ENCODE measurements at places on chromosomes 2 and 18. TPM values are rescaled to one million over a fixed set of nuclear protein-coding genes. Genes with fewer than 3 reads are reported as not detected.

ANKRD23 gene
- total RNA-seq = 8.4 TPM

ASAP2 gene
- total RNA-seq = 102 TPM

- no peaks in the 10 kb centered on the region for H3K27me3 ChIP-seq
- H3K4me3 ChIP-seq = no peak overlapping the region
- no peak for DNase-seq
- H3K27ac ChIP-seq = no peak overlapping the region
Measured at GRCh38 chr2:47267711-47268086, 112.6 kb upstream of the STPG4 start.

DNA sequence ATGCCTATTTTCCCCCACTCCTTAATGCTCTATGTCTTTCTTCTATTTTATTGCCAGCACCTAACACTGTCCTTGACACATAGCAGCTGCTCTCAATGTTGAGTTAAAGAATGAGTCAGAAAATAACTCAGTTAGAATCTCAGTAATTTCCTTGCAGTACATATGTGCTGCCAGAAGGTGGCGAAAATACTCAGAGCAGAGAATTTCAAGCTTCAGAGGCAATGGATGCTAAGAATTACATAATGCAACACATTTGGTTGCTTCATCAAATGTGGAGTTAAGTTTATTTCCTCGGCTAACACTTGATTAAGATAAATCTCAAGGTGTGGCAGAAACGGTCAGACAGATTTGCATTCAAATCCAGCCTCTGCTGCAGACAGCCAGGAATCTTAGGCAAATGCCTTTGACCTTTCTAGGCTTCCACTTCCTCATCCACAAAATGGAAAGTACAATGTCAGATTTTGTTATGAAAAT, 105.6 kb downstream of the VSNL1 start:
- H3K4me1 ChIP-seq = peaks cover 10% of the 10 kb centered on the region
- H3K27me3 ChIP-seq = no peaks in the 10 kb centered on the region
- DNase-seq = no peak
- H3K27ac ChIP-seq = no peak overlapping the region
- H3K36me3 ChIP-seq = no peaks in the 10 kb centered on the region
- peak overlapping the region; percentile 17 for H3K4me3 ChIP-seq

DNA sequence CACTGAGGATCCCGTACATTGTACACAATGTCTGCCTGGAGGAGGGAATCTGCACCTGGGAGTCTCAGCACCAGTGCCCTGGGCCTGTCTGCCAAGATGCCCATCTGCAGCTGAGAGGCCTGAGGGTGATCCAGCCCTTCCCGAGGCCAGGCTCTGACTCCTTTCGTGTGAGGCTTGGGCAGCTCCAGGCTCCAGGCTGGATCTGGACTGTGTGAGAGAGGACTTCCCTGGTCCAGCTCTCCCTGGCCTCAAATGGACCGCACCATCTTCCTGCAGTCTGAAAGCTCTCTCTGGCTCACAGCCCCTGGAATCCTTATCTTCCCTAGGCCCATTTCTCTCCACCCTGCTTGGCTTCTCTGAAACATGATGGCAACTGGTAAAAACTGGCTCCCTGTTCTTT, 324.6 kb downstream of the DYSF start:
- H3K4me3 ChIP-seq = no peak overlapping the region
- peaks cover 4% of the 10 kb centered on the region for H3K4me1 ChIP-seq
- DNase-seq = no peak
- no peak overlapping the region for H3K27ac ChIP-seq

GRCh38 chr2:6724605-6725140, 141.0 kb downstream of the CMPK2 start:
- H3K4me3 ChIP-seq = no peak overlapping the region
- no peak overlapping the region for H3K27ac ChIP-seq
- no peaks in the 10 kb centered on the region for H3K36me3 ChIP-seq
- H3K27me3 ChIP-seq = no peaks in the 10 kb centered on the region
- H3K4me1 ChIP-seq = no peaks in the 10 kb centered on the region

DNA sequence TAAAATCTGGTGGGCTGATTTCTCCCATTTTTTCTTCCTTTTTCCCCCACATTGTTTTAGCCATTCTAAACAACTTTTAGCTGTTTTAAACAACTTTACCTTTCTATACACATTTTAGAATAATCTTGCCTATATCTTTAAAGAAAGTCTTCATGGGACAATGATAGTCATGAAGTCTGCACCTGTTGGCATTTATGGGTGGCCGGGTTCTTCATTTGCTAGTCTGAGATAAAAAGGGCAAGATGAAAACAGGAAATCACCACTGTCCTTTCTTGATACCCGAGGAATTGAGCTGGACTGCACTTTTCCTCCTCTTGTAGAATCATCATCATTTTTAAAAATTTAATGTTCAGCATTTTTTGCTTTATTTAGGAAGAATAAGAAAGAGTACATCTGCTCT, 104.5 kb downstream of the ATP9B start:
- no peak overlapping the region for H3K4me3 ChIP-seq
- peaks cover 2% of the 10 kb centered on the region for H3K36me3 ChIP-seq
- no peaks in the 10 kb centered on the region for H3K4me1 ChIP-seq

DNA sequence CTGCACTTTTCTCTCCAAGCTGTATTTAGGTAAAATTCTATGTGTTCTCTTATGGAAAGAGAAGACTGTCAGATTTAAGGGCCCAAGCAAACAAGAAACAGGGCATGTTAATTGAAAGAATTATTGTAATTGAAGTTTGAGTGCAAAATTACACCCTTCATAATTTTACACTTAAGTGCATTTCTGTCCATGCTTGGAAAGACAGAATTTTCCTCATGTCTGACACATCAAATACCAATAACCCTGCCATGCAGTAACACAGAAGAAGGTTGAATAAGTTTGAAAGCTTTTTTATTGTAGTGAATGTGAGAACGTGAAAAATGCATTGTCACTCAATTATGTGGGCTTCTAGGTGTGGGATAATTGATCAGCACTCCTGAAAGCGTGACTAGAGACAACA, 52.9 kb upstream of the PARD3B start:
- no peaks in the 10 kb centered on the region for H3K36me3 ChIP-seq
- H3K27me3 ChIP-seq = no peaks in the 10 kb centered on the region
- peaks cover 5% of the 10 kb centered on the region for H3K4me1 ChIP-seq
- H3K27ac ChIP-seq = no peak overlapping the region

DNA sequence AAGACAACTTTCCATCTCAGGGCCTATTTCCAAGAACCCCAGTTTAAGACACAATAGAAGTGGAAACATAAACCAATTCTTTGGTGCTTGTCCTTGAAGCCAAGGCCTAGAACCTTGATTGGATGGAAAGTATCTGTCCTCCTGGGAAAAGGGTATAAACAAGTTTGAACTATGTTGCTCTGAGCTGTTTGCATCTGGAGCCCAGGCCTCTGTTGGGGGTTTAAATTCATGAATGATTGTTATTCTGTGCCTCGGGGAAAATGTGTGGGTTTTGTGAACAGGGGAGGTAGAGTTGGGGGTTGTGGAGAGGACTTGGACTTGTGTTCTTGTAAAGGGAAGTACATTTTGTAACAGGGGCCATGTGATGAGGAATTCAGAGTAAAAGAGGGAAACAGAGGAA, 406.1 kb downstream of the SLC4A3 start:
- H3K36me3 ChIP-seq = no peaks in the 10 kb centered on the region
- peaks cover 9% of the 10 kb centered on the region for H3K4me1 ChIP-seq
- no peak overlapping the region for H3K4me3 ChIP-seq
- peak overlapping the region; percentile 56 for H3K27ac ChIP-seq

- H3K27me3 ChIP-seq = no peaks in the 10 kb centered on the region
Measured at GRCh38 chr18:58456625-58457024, 172.3 kb downstream of the ALPK2 start.

DNA sequence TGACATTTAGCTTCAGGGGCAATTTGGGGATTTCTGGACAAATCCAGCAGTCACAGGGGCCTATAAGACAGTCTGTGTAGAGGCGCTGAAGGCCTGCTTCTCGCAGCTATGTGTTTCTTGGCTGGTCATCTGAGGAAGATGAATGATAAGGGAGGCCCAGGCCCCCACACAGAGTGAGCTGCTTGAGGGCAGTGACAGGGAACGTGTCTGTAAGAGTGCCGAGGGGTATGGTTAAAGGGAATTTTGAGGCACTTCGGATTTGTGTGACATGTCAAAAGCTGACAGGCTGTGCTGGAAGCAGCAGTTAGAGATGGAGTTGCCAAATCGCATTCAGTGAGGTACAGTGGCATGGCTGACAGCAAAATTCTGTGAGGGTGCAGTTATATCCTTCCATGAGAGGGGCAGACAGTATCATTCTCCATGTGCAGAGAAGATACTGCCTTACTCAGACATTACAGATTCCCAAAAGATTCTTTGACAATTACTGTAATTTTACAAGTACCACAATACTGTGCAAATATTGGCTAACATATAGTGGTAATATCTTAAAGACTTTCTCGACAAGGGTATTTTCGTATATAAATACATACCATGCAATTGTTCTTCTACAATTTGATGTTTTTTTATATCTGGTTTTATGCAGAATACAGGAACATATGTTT, 74.0 kb downstream of the CERS6 start:
- H3K4me3 ChIP-seq = no peak overlapping the region
- H3K4me1 ChIP-seq = peaks cover 21% of the 10 kb centered on the region
- no peak for DNase-seq
- H3K27ac ChIP-seq = no peak overlapping the region

DNA sequence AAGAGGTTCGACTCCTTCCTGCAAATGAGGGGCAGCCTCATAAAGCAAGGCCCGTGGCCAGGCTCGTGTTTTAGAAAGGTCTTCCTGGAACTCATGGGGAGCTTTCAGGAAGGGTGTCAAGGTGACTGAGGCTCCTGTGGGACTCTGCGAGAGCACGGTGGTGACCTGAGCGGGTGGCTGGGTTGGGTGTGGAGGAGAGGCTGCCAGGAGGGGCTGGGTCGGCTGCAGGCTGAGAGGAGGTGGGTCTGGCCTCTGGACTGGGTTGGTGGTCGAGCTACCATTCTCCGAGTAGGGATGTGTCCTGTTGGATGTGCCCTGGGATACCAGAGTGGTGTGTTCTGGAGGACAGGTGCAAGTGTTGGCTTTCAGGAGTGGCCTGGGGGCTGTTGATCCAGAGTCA, 86.4 kb downstream of the DGKD start:
- H3K4me1 ChIP-seq = no peaks in the 10 kb centered on the region
- DNase-seq = no peak
- H3K36me3 ChIP-seq = peaks cover 32% of the 10 kb centered on the region
- no peak overlapping the region for H3K4me3 ChIP-seq
- H3K27me3 ChIP-seq = no peaks in the 10 kb centered on the region

- DNase-seq = no peak
- no peaks in the 10 kb centered on the region for H3K27me3 ChIP-seq
- H3K4me1 ChIP-seq = peaks cover 40% of the 10 kb centered on the region
- peak overlapping the region; percentile 93 for H3K27ac ChIP-seq
Measured at GRCh38 chr2:175004730-175004979, 526 bp downstream of the CHN1 start.

GRCh38 chr2:15539999-15540398, 21.1 kb downstream of the NBAS start:
- no peaks in the 10 kb centered on the region for H3K4me1 ChIP-seq
- no peaks in the 10 kb centered on the region for H3K36me3 ChIP-seq
- no peaks in the 10 kb centered on the region for H3K27me3 ChIP-seq
- H3K4me3 ChIP-seq = no peak overlapping the region

All from thoracic aorta (tissue), 2 donors.